Stimulated activated CD8-positive, alpha-beta memory T cell treated with anti-CD3 and anti-CD28 coated beads, Interleukin-12 subunit alpha, Interleukin-12 subunit beta, amount 100 ng/mL, for 1 hour (primary cell): ENCODE measurements at places on chromosomes 6 and 20.

GRCh38 chr20:61581825-61582188 lies 329.7 kb downstream of the CDH4 start:
- no peak for DNase-seq

GRCh38 chr6:2976571-2977085 lies 5.3 kb upstream of the SERPINB6 start:
- no peak for DNase-seq

GRCh38 chr6:116175344-116175743 lies 49.4 kb upstream of the COL10A1 start:
- DNase-seq: no peak

- no peak for DNase-seq
Measured at GRCh38 chr6:156713548-156713947, 63.6 kb upstream of the ARID1B start.

DNA sequence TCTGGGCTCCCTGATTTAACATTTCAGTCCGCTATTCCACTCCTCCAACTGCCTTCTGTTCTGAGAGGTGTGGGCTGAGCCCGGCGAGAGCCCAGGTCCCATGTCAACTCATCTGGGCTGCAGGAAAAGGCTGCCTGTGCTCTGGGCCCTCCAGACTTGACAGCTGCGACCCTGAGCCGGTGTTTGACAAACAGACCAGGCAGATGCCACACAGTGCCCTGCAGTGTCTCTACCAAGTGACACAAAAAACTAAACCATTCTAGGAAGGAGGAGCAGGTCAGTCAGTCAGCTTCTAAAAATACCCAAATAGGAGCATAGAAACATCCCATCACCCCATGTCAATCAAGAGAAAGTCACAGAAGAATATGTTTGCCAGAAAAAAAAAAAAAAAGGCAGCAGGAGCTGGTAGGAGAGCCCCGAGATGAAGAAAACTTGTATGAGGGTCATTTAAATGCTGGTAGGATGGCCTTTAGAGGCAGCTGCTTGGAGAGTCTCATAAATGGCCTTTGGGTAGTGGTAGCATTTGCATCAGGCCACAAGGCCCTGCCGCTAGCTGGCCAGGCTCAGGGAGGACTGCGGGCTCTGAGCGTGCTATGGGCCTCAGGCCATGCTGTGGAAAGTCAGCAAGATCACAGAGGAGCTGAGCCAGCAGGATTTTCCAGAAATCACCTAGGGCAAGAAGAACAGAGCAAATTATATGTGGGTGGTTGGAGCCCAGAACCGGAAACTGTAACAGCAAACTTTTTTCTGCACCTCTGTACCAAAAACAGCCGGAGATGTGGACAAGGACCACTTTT lies 36.6 kb upstream of the GFOD1 start:
- no peak for DNase-seq

DNA sequence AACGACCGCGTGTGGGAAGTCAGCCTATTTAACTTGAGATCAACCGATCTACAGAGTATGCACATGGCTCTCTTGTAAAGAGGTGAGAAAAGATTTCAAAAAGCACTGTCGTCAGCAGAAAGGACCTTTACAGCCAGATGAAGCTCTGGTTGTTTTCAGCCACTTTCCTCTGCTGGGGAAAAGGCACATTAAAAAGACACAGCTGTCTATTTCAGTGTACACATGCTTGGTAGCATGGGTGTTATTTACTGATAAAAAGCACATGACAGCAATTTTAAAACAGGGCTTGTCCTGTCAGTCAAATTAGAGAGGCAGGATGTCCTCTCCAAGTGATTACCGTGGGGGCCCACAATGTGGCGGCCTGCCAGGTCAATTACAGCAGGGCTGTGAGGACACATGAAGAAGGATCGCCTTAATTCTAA lies 188.9 kb downstream of the PRKN start:
- no peak for DNase-seq

DNA sequence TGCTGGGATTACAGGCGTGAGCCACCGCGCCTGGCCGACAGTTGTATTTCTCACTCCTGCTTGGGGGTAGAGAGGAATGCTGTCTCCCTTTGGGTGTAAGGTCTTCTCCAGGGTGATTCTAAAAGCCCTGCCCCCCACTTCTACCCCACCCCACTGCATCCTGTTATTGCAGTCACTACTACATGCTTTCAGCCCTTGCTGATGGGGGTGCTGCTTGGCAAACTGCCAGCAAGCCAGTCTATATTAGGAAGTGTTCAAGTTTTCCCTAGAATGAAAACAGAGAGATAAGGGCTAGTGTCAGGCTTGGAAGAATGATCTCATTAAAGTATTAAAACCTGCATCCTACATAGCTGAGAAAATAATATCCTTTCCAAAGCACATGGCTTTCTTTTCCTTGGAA lies 31.3 kb downstream of the TTI1 start:
- no peak for DNase-seq

DNA sequence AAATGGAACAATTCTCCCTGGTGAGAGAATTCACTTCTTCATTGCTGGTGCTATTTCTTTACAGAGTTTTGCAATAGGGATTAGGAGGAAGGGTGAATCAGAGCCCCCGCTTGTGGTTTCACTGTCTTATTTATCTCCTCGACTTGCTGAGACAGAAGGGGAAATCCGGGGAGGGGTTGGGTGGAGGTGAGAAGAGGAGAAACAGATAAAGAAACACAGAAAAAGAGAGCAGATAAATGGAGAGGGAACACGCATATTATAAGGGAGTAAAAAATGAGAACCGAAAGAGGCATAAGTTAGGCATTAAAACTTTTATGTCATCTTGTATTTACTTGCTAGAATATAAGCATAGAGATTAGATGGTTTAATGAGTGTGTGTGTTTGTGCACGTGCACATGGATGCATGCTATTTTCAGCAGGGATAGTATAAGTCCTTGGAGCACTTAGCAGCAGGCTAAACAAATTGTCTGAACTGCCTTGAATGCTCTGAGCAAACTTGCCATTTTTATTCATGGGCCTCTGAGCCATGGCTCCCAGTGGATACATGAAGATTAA lies 105.0 kb downstream of the OLIG3 start:
- DNase-seq: peak; percentile 42

DNA sequence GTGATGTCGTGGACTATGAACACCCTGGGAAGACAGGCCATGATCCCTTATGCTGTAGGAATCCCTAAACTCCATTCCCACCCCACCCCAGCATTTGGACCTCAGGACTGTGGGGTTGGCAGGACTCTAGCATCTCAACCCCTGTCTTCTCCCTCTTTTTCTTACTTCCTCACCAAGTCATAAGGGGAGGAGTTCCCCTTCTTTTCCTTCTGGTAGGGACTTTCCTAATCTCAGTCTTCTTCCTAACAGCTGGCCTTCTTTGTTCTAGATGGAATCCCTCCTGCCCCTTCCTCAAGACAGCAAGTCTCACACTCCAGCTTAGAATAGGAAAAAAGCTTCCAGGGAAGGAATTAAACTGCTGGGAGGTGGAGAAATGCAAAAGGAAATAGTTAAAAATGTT lies 2.3 kb upstream of the SIRPB2 start:
- DNase-seq: no peak

- no peak for DNase-seq
Measured at GRCh38 chr6:16399695-16400094, 161.3 kb downstream of the GMPR start.

DNA sequence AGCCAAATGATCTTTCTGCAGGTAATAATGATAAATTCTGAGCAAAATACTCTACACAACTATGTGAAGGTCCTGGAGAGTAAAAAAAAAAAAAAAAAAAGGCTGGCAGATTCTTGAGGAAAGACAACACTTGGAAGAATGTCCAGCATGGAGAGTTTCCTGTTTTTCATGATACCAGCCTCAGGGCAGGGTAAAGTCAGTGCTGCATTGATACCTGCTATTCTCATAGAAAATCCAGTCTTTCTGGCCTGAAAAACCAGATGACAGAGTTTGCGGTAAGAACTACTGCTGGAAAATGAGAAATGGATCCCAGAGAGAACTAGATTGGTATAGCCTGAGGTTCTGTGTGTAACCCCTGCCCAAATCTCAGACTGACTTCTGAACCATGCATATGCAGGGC lies 89.1 kb downstream of the AFG1L start:
- no peak for DNase-seq

DNA sequence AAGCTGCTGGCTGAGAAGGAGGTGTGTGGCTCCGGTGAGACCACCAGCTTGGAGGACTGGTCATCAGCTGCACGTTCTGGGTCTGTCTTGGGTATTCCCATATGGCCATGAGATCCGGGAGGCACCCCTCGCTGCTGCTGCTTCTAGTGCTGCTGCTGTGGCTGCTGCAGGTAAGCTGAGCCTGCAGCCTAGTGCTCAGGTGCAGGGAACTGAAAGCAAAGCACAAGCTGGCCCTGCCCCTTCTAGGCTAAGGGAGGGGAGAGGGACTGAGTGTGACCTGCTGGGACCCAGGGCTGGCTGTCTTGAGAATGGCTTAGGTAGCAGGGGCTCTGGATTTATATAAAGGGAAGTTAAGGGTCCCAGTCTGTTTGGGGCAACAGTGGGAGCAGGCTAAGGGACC lies 403 bp downstream of the CDH26 start:
- no peak for DNase-seq

- DNase-seq: no peak
Measured at GRCh38 chr20:5715071-5715841, 34.9 kb upstream of the SHLD1 start.

DNA sequence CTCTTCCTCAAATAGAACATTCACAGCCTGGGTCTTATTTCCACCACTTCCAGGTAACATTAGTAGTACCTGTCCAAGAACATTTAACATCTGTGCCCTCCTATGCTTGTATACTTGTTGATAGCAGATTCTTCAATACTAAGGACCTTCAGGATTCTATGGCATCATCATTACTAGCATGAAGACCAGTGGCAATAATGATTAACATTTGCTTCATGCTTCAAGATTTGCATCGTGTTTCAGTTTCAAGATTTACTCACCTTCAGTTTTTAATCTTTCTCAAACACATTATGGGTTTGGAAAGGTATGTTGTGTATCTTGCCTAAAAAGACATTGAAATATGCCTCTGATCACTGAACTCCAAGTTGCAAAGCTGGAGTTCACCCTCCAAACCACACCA lies 412.8 kb upstream of the NRSN1 start:
- DNase-seq: no peak

GRCh38 chr6:6994796-6995195 lies 113.0 kb upstream of the RREB1 start:
- DNase-seq: no peak

- DNase-seq: no peak
Measured at GRCh38 chr6:22882581-22882980, 313.2 kb downstream of the HDGFL1 start.

DNA sequence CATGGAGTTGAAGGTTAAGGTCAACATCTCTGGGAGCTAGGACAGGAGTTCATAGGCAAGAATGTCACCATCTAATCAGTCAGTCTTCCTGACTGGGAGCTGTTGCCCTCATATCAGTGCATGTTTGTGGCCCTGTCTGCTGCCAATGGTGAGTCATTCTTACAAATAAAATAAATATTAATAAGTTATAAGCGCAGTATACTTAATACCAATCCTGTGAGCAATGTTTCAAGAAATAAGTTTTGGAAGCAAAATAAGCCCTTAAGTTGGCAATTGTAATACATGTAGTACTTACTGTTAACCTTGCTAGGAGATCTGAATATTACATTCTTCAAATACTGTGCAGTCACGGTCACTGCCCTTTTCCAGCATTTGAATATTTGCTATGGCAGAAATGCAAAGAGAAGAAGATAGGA lies 20.2 kb upstream of the MDGA1 start:
- DNase-seq: no peak

- DNase-seq: no peak
Measured at GRCh38 chr6:79864421-79864820, 82.9 kb downstream of the ELOVL4 start.

GRCh38 chr6:8175046-8175777 lies 72.9 kb upstream of the EEF1E1 start:
- DNase-seq: no peak

DNA sequence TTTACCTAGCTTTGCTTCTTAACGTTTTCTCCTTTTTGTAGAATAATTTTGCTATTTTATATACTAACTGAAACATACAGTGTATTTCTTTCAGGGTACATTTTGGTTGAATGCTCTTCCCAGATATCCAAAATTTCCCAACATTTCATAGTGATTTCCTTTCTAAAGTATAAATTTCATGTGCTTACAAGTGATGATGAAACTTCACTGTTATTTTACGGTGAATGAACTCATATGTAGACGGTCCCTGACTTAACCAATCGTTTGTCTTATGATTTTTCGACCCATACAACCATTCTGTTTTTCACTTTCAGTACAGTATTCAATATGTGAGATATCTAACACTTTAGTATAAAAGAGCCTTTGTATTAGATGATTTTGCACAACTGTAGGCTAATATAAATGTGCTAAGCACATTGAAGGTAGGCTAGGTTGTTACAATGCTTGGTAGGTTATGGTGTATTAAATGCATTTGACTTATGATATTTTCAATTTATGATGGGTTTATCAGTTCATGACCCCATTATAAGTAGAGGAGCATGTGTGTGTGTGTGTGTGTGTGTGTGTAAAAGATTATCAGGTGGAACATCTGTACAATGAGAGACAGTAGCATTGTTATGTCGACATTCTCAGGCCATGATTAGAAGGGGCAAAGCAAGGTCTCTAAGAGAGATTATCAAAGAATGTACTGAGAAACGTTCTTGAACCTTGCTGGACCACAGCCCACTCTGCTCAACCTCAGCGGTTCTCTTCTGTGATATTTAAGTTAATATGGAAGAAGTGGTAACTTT lies 20.9 kb downstream of the HIVEP1 start:
- no peak for DNase-seq
